Activated naive CD8-positive, alpha-beta T cell treated with anti-CD3 and anti-CD28 coated beads, Interleukin-2, amount 50 U/mL, for 24 hours (primary cell): ENCODE measurements at places on chromosomes 11 and 22.

GRCh38 chr11:113693030-113693429, 13.1 kb downstream of the TMPRSS5 start:
- DNase-seq = no peak

DNA sequence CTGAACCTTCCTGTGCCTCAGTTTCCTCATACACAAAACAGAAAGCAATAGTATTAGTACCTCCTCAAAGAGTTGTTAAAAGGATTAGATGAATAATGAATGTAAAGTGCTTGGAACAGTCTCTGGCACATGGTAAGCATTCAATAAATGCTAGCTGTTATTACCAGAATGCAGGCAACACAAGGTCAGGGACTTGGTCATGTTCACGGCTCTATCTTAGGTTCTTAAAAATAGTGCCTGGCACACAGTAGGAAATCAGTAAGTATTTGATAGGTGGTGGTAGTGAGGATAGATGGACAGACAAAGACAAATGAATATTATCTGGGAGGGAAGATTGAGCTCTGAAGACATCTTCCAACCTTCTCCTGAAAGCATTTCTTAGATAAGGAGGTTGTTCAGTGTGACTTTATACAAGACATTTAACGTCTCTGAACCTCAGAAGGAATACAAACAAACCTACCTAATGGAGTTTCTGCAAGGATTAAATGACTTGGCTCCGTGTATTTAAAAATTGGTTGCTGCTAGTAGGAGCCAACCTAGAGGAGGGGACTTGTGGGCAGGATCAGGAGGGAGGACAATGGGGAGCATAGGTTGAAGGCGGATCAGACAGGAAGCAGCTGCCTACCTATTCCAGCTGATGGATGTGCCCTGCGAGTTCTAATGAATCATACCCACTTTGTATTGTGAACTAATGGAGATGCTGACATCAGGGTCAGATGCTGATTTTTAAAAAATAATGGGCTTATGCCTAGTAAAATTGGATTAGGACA, 94.1 kb downstream of the DBX1 start:
- DNase-seq = no peak

DNA sequence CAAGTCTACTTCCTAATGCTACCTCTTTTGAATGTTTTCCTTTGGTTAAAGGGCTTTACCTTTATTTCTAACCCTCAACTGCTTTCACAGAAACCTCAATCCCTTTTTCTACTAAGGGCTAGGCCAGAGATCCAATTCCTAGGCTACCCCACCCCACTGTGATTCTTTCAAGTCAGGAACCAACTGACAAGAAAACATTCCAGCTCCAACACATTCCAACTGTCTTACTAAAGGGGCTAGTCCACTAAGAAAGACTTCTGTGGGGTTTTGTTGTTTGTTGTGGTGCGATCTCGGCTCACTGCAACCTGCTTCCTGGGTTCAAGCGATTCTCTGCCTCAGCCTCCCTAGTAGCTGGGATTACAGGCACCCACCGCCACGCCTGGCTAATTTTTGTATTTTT, 151.3 kb downstream of the APOL5 start:
- no peak for DNase-seq

GRCh38 chr11:94405062-94405833, 4.0 kb upstream of the GPR83 start:
- DNase-seq = no peak

DNA sequence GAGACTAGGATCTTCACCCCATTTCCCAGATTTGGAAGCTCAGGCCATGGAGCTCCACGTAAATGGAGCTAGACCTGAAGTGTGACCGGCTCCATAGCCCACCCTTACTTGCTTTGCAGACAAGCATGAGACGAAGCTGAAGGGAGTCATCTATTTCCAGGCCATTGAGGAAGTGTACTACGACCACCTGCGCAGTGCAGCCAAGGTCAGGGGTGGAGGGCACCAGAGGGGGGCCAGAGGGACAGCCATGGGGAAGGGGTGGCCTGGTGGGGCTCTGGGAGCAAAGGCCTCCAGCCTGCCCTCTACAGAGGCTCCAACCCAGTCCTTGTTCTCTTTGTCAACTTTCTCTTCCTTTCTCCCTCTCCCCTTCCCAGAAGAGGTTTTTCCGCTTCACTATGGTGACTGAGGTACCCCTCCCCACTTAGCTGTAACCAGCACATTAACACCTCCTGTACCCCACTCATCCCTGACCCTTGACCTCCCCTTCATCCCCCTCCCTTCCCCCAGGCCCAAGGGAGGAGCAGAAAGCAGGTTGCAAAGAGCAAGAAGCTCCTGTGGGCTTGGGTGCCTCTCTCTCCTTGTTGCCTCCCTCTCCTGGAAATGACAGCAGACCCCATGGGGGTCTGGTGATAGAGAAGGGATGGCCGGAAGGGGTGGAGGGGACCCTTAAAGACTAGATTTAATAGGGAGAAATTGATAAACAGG, 23.8 kb downstream of the TREH start:
- no peak for DNase-seq

DNA sequence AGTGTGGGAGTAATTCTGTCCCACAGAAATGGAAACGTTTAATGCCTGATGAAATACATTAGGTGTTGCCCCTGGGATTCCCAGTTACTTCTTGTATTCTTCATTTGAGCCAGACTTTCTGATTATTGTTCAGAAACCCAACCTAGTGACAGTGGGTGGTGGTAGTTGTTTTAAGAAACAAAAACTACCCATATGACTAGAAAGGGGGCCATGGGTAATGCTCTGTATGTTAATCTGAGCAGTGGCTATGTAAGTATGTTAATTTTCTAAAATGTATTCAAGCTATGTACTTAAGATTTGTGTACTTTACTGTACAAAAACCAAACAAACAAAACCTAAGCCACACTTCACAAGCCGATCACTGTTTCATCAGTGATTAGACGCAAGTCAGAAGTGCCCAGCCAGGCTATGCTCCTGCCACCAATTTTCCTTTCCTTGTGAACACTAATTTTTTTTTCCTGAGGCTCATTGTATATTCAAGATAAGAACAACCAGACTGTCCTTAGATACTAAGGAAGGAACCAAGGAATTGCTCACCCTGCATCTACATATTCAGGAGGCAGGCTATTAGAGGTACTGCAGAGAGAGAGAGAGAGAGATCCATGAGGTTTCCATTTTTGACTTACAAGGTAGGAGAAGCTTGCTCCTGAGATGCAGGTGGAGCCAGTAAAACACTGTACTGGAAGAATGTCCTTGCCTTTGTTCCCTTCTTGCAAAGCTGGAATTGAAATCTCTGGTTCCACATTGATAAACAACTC, 122.7 kb downstream of the DBX1 start:
- DNase-seq = no peak

GRCh38 chr11:12469451-12469850, 92.1 kb downstream of the PARVA start:
- DNase-seq = no peak

- no peak for DNase-seq
Measured at GRCh38 chr11:39425226-39425625, 2034.2 kb downstream of the LRRC4C start.

- DNase-seq = no peak
Measured at GRCh38 chr11:76120513-76121101, 85.7 kb downstream of the WNT11 start.

- no peak for DNase-seq
Measured at GRCh38 chr11:27348340-27348873, 14.6 kb downstream of the CCDC34 start.

DNA sequence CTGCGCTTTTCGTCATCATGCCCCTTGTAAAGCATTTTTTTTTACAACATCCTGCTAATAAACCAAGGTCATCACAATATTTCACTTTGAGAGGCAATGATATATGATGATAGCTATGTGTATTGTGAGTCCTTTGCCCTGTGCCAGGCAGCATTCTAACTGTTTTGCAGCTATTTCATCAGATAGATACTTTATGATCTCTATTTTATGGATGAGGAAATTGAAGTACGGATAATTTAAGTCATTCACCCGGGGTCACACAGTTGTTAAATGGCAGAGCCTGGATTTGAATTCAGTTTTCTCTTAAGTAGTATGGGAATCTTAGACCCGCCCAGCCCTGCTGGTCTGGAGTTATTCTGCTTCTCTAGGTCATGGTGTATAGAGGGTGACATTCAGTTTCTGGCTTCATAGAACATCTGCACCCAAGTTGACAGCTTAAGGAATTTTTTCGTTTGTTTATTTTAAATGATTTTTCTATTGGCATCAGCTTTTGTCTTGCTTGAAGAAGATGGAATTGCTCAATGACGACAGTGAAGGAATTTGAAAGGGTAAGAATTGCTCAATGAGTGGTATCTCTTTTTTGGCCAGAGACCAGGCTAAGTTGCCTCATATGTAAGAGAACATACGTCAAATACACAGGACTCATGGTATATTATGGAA, 926 bp downstream of the PRR5L start:
- no peak for DNase-seq

- no peak for DNase-seq
Measured at GRCh38 chr11:117618302-117618981, 178.6 kb downstream of the DSCAML1 start.

GRCh38 chr22:19640306-19640705, 74.0 kb upstream of the SEPTIN5 start:
- no peak for DNase-seq

GRCh38 chr11:9633679-9634078, 30.2 kb upstream of the SWAP70 start:
- no peak for DNase-seq

DNA sequence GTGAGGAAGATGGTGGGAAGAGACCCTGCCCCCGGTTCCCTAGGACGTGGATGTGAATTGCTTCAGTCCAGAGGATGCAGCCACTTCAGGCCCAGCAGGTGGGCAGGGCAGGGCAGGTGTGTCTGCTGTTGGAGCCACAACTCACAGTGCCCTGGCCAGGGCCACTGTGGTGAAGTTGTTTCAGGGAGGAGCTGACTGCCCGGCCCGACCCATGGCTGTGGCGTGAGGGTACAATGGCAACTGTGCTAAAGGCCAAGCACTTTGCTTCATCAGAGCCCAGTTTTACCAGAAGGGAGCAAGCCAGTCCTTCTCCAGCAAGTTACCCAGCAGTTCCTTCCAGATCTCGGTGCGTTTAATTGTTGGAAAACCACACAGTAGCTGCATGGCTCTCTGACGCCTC, 1174.4 kb downstream of the BRD1 start:
- DNase-seq = no peak

DNA sequence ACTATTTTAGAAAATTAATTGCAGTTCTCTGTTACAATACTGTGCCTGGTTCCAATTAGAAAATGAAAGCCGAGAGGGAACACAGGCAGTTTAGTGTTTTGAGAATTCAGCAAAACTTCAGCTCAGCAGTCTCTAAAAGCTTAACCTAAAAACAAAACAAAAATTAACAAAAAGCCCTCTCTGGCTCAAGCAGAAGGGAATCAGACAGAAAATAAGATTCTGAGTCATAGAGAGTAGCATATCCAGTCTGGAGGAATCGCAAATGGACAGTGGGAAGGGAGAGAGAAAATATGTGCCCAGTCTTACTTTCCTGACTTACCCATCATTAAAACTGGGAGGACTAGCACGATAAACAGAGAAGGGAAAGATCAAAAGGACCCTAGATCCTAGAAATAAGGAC, 38.1 kb upstream of the CHRM4 start:
- no peak for DNase-seq
